ENCODE measurements at places on chromosomes 2 and 18.

GRCh38 chr2:14816069-14817060 is 183.8 kb downstream of the LRATD1 start:
- DNase-seq: no peak

GRCh38 chr2:181362561-181362960 is 94.6 kb upstream of the ITGA4 start:
- DNase-seq: no peak

DNA sequence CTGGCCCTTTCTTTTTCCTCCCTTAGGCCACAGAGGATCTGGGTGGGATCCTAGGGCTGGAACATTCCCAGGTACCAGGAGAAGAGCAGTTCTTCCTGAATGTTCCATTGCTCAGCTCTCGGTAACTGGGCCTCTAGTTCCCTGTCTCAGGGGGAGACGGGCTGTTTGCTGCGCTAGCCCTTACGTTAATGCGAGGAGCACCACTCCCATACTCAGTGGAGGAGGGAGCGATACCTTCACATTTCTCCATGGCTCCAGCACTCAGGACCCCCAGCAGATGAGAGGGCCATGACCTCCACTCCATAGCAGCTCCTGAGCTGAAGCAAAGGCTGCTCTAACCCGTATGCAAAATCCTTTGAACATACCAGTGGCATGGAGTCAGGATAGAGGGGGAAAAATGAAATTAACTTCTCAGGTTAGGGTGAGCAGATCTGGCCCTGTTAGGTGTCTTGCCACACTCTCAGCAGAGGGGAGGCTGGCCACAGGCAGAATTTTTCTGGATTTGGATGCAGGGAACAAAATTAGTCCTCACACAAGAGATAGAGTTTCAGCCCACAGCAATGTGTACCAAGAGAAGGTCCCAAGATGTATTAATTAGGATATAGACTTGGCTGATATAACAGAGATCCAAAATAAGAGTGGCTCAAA is 206.7 kb downstream of the ZFP36L2 start:
- no peak for DNase-seq

DNA sequence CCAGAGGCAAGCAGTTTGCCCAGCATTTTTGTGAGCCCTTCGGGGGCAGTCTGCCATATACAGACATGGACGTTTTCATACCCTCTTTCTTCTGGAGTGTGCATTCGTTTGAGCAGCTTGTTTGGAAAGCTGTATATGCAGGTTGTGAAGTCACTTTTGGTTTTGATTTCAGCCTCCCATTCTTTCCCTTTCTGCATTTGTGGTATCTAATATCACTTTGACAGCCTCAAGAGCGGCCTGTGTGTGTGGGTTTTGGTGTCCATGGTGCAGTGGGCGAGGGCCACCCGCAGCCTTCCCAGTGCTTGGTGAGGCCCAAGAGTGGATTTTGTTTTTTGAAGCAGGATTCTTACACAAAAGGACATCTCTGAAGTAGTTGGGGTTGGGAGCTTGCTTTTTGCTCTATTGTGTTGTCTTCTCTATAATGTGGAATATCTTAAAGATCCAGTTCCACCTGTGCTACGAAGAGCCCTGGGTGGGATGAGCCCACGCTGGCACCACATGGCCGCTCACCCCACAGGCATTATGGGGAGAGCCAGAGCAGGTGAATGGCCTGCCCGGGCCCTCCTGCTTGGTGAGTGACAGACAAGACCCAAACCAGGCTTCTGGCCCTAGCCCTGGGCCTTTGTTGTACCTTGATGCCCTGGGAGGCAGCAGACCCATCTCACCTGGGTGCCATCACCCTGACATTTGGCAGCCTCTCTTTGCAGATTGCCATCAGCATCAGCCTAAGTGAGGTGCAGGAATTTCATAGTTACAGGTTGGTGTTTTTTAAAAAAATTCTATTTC is 29.5 kb downstream of the INPP4A start:
- no peak for DNase-seq

DNA sequence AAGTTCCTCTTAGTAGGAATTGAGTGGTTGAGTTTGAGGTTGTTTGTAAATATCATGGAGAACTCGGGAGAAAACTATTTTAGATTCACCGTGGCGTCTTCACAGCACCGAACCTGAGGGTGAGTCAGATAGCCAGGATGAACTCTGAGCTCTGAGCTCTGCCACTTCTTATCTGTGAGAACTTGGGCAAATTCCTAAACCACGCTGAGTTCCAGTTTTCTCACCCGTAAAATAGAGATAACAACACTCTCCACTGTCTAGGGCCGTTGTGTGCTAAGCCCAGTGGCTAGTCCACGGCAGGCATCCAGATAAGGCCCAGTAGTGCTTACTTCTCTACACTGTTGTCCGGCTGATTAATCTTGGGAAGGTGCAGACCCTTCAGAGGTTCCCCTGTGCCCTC is 7.0 kb downstream of the KIF5C start:
- no peak for DNase-seq

GRCh38 chr2:12493031-12493513 is 223.7 kb upstream of the TRIB2 start:
- DNase-seq: no peak

DNA sequence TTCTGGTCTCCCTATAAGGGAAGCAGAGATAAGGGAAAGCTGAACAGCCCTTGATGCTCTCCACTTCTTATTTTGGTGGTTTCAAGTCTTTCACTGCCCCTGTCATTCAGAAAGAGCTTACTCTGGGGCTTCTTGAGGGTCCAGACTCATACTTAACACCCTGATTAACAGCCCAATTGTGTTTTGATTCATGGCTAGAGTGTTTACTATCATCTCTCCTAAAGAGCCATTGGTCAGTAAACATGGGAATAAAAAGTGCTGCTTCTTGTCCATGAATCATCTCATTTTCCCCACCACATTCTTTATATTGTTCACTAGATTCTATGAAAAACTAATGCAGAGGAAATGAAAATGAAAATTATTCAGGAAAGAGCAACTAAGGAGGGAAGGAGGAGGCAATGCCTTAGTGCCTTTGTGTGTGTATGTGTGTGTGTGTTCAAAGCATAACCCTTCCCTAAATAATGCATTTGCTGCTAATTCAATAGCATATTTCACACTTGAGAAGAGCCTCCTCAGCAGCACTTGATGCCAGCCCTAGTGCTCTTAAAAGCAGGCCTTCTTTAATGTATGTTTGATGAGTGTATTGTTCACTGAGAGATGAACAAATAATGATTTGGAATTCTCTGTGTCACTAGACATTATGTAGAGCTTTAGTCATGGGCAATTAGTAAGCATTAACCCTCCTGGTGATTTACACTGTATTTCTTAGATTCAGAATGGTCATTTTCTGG is 63.5 kb downstream of the DCC start:
- DNase-seq: no peak

- DNase-seq: no peak
These were observed 170.5 kb upstream of the NETO1 start for GRCh38 chr18:73038336-73038735.

- no peak for DNase-seq
These were observed 31.1 kb upstream of the INHBB start for GRCh38 chr2:120314690-120315366.

DNA sequence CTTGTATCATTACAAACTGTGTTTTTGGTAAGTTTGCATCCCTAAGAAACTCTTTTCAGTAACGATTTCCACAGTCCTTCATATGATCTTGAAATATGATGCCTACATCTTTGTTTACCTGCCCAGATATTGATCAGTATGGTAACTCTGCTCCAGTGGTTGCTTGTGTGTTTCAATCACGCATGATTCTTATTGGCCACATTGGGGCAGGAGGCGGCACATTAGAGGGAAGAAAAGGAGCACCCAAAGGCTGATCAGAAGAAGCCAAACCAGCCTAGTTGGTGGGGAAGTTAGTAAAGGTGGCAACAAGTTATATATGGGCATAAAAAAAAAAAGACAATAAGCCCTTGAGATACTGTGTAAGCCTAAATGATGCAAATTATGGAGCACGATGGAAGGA is 158.9 kb downstream of the RHBDD1 start:
- no peak for DNase-seq

DNA sequence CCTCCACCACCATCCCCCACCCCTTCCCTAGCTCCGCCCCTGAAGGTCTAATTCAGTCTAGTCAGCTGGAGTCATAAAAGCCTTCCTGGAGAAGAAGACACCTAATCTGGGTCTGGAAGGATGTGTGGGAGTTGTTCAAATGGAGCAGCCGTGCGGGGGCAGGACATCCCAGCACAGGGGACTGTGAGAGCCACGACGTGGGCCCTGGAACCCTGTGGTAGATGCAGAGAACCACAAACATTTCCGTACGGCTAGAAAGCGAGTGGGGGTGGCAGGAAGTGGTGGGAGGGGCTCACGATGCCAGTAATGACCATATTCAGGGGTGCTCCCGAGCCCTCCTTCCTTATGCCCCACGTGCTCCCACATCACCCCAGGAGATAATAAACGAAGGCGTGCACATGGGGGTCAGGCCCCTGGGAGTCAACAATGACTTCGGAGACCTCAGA is 20.9 kb upstream of the COL6A3 start:
- peak; percentile 40 for DNase-seq

DNA sequence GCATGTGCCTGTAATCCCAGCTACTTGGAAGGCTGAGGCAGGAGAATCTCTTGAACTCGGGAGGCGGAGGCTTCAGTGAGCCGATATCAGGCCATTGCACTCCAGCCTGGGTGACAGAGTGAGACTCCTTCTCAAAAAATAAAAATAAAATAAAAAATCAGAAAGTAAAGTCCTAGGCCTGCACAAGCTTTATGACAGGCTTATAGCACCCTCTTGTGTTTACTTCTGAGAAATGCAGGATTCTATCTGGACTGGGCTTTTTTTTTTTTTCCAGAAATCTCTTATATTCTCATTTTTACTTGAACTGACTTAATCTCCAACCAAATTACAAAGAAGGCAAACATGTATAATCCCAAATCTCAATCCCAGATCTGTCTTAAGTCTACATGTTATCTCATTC is 26.1 kb upstream of the REG3G start:
- DNase-seq: no peak

Data from AG04449 (cell line).